Kasumi-1 (cell line): ENCODE measurements at places on chromosomes 4 and X.

DNA sequence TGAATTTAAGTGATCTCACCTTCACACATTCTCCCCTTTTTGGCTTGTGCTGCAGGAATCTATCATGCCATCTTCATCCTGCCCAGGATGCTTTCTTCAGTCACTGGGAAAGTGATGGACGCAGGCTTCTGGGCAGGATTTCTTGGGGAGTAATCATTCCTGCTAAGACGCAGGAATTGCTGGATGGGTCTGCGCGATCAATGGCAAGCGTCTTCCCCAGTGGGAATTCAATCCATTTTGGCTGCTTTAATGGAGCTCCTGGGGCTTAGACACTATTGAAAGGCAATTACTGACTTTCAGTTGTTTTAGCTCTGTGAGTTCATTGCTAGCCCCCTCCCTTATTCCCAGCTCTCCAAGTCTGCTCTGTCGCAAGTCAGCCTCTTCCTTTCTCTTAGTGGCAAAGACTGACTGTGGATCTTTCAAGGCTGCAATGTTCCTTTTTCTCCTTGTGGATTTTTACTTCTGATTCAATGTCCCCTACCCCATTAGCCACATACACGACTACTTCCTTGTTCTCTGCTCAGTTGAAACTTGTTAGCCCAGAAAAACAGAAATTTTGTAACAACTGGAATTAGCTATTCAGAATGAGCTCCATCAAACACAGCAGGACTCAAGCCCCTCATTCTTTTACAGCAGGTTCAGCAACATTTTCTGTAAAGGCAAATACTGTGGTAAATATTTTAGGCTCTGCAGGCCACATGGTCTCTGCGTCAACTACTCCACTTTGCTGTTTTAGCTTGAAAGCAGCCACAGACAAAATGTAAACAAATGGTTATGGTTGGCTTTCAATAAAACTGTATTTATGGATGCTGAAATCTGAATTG lies 154.9 kb downstream of the ASB9 start:
- no peak for DNase-seq

DNA sequence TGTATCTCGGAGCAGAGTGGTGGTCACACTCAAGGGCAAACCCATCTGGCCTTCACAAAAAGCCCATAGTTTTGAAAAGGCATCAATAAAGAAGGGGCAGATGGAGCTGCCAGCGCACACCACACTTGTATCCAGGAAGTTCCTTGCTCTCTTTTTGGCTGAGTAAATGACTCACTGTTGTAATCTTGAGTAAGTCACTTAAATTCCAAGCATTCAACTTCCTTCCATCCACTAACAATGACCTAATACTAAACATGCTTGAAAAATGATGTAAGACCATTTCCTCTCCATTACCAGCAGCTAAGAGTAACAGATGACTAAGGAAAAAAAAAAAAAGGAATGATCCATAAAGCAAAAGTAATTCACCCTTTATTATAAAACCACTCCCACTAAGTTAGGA lies 32.4 kb upstream of the MYOZ2 start:
- DNase-seq, result peak; percentile 86

GRCh38 chr4:7397206-7398103 lies 37.3 kb downstream of the PSAPL1 start:
- DNase-seq, result no peak

DNA sequence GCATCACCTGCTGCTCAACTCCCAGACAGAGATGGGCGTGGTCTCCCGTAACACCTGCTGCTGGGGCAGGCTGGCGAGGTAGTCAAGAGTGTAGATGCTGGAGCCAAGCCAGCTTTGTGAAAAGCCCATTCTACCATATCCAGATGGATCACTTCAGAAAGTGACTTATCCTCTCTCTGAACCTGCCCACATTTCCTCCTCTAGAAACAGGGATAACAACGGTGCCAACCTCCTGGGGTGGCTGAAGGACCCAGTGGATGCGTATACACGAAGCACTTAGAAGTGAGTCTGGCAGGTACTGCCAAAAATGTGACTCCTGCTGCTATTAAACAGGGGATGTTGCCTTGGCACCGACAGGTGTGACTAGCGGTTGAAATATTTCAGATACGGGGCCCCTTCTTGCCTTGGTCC lies 95.8 kb downstream of the SORBS2 start:
- no peak for DNase-seq

GRCh38 chr4:78569306-78569821 lies 17.8 kb downstream of the ANXA3 start:
- no peak for DNase-seq

- no peak for DNase-seq
Measured at GRCh38 chrX:19515615-19516105, 352 bp upstream of the MAP3K15 start.

DNA sequence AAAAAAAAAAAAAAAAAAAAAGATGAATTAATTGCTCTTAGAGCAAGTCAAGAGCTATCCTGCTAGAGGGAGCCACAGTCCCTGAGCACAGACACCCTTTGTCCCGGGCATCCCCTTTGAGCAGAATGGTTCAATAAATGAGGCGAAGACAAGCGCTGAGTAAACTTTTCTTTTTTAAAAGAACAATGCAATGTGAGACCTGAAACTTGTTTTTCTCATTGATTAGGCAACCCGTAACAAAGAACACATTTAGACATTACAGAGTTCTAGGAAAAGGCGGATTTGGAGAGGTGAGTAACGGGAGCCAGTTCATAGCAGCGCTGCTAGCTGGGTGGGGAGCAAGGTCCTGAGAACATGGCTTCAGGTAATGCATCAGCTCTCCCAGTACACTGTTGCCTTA lies 46.1 kb downstream of the GRK4 start:
- no peak for DNase-seq

- DNase-seq, result no peak
Measured at GRCh38 chr4:17475481-17475880, 36.4 kb downstream of the QDPR start.

GRCh38 chrX:53323196-53323595 lies 41.8 kb upstream of the IQSEC2 start:
- DNase-seq, result no peak

- DNase-seq, result no peak
Measured at GRCh38 chr4:1871471-1872021, 353 bp downstream of the NSD2 start.

DNA sequence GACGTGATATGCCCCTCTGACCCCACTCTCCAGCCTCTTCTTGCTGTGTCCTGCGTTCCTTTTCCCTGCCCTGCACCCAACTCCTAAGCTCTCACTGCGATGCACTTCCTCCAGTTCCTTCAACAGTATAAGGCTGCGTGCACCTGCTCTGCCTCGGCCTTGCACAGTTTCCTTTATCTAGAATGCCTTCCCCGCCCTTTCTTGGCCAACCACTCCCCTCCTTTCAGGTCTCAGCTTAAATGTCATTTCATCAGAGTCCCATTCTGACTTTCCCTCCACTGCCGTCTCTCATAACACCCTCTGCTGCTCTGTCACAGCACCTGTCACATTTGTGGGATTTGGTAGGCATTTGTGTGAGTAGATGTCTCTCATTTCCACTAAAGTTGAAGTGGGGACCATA lies 58.4 kb upstream of the NEIL3 start:
- DNase-seq, result no peak

DNA sequence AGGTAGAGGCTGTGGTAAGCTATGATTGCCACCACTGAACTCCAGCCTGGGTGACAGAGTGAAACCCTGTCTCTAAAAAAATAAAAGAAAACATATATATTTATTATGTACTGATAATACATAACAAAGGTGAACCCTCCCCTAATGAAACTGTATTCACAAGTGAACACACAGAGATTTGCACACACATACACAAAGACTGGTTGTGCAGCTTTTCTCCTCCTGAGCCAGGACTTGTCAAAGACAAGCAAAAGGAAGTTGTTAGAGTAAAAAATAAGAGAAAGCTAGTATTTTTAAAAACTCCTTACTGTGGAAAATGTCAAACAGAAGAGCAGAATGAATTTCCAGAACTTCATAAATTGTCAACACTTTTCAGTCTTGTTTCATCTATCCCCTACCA lies 1.5 kb upstream of the GRSF1 start:
- no peak for DNase-seq

DNA sequence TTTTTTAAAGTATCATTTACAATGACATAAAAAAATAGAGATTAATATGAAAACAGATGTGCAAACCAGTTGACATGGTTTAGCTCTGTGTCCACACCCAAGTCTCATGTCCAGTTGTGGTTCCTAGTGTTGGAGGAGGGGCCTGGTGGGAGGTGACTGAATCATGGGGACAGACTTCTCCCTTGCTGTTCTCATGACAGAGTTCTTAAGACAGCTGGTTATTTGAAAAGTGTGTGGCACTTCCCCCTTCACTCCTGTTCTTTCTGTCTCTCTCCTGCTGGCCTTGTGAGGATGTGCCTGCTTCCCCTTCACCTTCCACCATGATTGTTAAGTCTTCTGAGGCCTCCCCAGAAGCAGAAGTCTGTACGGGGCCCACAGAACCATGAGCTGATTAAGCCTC lies 23.8 kb downstream of the CNOT6L start:
- no peak for DNase-seq

DNA sequence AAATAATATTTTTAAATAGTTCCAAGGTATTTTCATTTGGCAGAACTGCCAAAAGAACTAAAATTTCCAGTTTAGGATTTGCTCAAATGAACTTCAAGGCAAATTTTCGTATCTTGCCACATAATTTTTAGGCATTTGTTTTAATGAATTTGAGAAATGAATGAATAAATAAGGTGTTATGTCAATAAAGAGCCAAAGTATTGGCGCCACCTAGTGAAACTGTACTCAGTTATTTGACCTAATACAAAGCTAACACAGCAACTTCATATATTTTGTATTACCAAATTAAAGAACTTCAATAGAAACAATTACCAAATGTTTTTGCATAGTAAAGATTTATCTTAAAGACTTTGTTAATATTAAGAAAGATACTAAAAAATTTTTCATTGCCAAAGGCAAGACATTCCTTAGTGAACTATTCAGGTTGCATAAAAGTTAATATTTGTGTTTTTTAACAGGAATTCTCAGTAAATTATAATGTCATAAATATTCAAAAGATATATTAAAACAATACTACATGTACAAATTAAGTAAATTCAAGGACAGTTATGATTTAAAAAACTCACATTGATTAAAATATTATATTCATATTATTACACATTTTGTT lies 50.3 kb downstream of the STPG2 start:
- peak; percentile 45 for DNase-seq

GRCh38 chr4:150943818-150944217 lies 71.3 kb downstream of the LRBA start:
- no peak for DNase-seq

- no peak for DNase-seq
Measured at GRCh38 chr4:100823066-100823992, 305.5 kb upstream of the EMCN start.

DNA sequence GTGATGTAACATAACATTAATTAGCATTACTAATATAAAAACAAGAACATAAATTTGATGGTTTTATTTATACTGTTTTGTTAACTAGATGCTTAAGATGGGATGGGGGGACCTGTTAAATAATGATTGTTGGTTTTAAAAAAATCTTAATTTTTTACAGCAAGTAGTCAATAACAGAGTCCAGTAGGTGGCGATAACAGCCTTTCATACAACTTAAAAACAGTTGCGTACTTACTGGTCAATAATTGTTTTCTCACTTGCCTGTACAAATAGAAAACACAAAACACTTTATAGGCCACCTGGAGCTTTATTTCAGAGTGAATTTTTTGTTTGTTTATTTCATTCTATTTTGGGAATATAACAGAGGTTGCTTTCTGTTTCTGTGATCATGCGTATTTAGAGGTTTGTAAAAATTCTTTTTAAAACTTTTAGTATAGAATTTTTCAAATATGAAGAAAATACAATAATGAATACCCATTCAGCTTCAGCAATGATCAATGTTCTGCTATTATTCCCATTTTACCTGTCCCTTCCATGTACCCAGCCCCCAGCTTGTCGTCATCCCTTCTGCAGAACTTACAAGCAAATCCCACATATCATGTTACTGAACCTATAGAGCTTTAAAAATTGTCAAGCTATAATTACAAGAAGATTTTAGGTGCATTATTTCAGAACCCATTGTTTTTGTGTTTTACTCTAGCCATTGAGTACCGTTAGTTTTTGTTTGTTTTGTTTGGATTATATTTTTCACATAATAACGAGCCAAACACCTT lies 97.1 kb downstream of the MRPL1 start:
- peak; percentile 72 for DNase-seq

DNA sequence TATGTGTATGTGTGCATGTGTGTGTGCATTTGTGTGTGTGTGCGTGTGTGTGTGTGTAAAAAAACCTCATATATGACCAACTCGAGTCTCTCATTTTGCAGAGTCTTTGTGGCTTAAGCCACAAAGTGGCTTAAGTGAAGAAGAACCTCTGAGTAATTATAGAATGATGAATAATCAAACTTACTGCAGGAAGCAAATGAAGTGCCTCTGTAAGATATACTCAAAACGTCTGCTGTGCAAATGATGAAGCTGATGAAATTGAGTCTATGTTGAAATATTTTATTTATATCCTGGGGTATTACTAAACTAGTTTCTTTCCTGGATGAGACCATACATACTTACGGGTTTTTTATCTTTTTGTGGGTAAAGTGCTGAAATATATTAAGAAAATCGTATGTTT lies 1198.7 kb downstream of the PCDH7 start:
- DNase-seq, result peak; percentile 36

- no peak for DNase-seq
Measured at GRCh38 chr4:142423861-142424260, 422.2 kb downstream of the INPP4B start.

DNA sequence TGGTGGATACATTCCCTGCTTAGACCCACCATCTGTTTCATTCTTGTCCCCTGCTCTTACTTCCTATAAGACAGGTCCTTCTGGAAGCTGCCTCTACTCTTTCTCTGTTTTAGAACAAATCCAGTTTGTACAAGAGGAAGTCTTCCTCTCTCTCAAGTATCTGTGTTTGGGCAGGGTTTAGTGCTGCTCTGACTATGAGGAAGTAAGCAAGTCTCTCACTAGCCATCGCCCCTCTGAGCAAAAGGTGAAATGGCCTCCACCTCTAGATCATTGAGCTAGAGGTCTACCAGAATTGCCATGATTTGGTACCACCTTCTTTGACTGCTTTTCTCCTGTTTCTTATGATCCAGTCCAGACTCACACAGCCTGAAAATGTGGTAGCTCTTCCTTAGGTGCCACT lies 8.4 kb downstream of the BTK start:
- DNase-seq, result peak; percentile 16

DNA sequence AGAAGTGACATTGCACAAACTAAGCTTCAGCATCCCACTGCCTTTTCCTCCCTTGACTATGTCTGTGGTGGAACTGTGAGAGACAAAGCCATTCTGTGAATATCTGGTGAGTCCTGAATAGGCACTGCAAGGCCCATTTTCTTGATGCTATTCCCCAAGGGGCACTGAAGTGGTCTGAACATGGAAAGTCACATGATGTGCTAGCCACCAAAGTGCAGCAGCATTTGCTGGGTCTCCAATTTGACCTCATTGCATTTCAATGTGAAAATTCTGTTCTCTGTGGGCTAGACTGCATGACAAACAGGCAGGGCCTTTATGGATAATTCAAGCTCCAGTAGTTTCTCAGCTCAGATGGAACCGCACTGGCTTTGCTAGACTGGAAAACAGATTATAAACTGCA lies 627.4 kb upstream of the BOD1L1 start:
- no peak for DNase-seq

- no peak for DNase-seq
Measured at GRCh38 chrX:103608306-103608963, 672 bp downstream of the TCEAL3 start.
